ENCODE measurements at places on chromosomes 16 and 17.
A peak's percentile ranks its signal among the peaks of the same experiment; 100 is the strongest.

- DNase-seq: no peak
These were observed 92.2 kb upstream of the CIBAR2 start for GRCh38 chr16:85204242-85205010.

DNA sequence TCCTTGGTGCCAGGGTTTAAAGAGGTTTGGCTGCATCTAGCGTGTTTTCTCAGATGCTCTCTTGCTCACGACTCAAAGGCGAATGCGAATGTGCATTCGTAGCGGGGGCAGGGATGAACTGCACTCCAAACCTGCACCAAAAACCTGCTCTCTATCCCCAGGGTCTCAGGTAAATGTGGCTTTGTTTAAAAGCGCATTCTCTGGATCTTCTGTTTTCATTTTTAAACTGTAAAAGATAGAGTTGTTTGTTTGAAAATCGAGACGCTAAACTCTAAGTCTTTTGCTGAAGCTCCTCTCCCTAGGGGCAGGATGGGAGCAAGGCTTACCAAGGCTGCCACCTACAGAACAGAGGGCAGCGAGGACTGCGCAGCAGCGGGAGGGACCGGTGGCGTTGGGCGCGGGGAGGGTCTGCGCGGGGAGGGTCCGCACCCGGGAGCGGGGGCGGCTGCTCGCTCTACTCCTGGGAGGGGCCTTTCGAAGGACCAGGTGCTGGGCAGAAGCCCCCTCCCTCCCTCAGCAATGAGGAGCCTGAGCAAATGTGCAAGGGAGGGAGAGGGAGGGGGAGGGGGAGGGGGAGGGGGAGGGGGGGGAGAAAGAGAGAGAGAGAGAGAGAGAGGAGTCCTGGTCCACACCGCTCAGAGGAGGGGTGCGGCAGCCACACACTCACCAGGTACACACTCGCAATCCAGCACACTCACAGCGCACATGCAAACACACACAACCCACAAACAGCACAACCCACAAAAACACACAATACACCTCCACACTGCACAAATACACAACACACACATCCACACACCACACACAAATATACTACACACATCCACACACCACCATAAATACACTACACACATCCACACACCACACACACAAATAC lies 142.8 kb downstream of the GRIN2A start:
- peak; percentile 88 for DNase-seq

DNA sequence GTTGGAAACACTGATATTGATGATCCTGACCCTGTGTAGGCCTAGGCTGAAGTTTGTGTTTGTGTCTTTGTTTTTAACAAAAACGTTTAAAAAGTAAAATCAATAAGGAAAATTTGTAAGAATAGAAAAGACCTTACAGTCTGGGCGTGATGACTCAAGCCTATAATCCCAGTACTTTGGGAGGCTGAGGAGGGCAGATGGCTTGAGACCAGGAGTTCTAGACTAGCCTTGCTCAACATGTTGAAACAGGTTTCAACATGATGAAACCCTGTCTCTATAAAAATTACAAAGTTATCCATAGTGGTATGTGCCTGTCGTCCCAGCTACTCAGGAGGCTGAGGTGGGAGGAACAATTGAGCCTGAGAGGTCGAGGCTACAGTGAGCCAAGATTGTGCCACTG lies 18.3 kb upstream of the TOM1L1 start:
- no peak for DNase-seq

DNA sequence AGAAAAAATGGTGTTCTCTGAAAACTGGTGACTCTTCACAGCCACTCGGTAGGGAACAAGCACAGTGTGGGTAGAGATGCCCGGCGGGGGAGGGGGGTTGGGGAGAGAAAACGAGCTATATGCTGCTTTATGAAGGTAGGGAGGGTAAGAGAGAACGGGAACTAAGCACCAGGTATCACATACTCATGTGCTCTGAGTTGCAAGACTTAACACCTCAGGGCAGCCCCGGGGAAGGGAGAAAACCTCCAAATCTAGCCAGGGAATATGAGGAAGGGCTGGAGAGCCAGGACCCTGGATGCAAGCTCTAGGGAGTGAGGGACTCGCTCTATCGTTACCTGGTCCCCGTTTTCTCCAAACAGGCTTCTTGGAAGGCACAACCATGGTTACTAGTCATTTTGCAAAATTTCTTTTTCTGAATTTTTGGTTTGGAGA lies 35.3 kb downstream of the HIC1 start:
- no peak for DNase-seq

DNA sequence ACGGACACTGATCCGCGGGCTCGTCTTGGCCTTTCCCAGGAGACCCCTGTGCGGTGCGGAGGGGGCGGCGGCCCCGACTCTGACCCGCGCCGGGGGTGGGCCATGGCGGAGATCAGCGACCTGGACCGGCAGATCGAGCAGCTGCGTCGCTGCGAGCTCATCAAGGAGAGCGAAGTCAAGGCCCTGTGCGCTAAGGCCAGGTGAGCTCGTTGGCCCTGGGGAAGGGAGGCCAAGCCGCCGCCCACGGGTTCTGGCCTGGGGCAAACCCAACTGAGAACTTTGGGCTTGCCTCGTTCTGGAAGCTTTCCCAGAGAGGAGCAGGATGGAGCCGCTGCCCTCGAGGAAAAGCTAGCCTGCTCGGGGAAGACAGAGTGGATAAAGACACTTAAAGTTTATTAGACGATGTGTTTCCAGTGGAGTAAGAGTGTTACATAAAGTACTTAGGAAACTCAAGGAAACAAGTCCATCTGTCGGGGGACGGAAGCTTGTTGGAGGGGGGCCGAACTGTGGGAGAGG lies 540 bp downstream of the PPP4C start:
- DNase-seq: no peak

DNA sequence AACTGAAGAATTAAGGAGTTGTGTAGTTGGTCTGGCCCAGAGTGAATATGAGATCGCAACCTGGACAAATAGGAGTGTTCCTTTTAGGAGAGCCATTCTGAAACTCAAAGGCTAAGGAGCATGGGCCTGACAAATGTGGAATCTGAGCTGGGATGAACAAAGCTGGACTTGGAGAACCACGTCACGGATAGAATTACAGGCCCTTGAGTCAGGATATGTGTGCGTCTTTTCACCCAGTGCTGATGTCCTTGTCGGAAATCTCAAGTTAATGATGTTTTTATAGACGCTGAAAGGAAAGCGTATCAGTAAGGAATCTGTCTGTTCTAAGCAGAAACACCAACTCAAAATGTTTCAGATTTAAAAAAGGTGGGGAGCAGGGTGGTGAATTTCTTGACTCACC lies 173.8 kb upstream of the ZKSCAN2 start:
- no peak for DNase-seq

GRCh38 chr17:3573246-3574100 lies 15.9 kb upstream of the TRPV3 start:
- no peak for DNase-seq

- no peak for DNase-seq
These were observed 81.2 kb upstream of the ATP2A3 start for GRCh38 chr17:4045487-4045886.

DNA sequence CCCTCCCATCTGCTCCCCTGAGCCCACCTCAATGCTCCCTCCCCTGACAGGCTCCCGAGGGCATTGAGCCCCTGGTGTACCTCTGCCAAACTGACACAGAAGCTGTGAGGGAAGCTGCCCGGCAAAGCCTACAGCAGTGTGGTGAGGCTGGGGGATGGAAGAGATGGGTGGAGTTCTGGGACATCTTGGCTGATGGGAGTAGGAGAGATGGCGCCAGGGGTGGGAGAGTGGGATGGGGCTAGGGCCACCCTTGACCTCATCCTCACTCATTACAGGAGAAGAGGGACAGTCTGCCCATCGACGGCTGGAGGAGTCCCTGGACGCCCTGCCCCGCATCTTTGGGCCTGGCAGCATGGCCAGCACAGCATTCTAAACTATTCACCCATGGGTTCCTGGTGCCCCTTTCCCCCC lies 16.2 kb upstream of the CTCF start:
- DNase-seq: no peak

- DNase-seq: peak; percentile 60
These were observed 91.6 kb upstream of the DNAH9 start for GRCh38 chr17:11506635-11507034.

DNA sequence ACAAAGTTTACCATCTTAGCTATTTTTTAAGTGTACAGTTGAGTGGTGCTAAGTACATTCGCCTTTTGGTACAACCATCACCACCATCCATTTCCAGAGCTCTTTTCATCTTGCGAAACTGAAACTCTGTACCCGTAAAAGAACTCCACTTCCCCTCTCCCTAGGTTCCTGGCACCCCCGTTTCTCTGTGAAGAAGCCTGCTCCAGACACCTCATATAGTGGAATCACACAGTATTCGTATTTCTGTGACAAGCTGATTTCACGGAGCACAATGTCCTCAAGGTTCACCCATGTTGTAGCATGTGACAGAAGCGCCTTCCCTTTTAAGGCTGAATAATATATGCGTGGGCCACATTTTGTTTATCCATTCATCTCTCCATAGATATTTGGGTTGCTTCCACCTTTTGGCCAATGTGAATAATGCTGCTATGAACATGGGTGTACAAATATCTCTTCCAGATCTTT lies 54.2 kb upstream of the MAP3K14 start:
- DNase-seq: no peak

DNA sequence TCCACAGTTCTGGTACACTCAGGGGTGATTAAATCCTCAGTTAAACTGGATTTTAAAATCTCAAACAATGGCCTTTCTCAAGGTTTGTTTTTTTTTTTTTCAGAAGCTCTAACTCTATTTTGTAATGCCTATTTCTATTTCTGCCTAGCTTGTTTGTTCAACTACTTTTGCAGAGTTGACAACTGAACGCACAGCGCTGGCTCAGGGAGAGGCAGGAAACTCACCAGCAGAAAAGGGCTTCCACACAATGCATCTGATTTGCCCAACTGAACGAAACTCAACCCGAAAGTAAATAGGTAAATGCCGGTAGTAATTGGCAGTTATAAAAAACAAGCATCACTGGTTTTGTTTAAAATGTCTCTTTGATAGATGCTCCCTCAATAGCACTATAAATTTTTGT lies 52.7 kb upstream of the CNEP1R1 start:
- no peak for DNase-seq

- DNase-seq: peak; percentile 88
These were observed 754 bp upstream of the SLFN11 start for GRCh38 chr17:35373984-35374765.

DNA sequence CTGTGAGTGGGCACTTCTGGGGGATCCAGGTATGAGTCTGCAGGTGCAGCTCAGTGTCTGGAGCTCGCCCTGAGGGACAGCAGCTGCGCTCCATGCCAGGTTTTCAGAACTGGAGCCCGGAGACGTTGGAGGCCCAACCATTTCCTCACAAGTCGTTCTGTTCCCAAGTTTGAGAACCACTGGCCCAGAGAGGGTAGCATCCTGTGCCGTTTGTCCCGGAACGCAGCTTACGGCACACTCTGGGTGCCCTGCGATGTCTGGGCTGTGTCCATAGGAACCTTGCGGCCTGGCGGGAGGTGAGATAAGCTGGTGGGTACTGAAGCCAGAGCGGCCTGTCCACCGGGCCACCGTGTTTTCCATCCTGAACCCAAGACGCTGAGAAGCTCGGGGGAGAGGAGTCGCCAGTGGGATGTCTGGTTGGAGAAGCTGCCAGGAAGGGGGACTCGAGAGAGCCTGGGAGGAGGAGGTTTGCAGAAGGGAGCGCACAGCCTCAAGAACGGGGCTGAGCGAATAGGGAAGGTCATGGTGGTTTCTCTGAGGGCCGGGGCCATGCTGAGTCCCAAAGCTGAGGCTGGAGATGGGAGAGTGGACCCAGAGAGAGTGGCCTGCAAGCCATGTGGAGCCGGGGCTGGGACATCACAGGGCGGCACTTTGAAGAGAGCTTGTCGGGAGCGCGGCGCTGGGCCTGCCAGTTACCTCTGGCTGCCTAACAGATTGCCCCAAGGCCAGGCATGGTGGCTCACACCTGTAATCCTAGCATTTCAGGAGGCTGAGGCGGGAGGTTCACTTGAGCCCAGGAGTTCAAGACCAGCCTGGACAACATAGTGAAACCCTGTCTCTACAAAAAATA lies 211.0 kb upstream of the GSE1 start:
- DNase-seq: peak; percentile 2

GRCh38 chr16:87207509-87207908 lies 109.7 kb downstream of the C16orf95 start:
- DNase-seq: peak; percentile 38

GRCh38 chr16:2092256-2092620 lies 43.5 kb downstream of the PKD1 start:
- DNase-seq: peak; percentile 6

GRCh38 chr16:86142801-86143236 lies 243.9 kb downstream of the IRF8 start:
- no peak for DNase-seq

GRCh38 chr17:46732754-46733398 lies 85.6 kb downstream of the WNT3 start:
- DNase-seq: peak; percentile 77

GRCh38 chr17:14923981-14924380 lies 341.1 kb downstream of the PMP22 start:
- DNase-seq: no peak

- peak; percentile 66 for DNase-seq
These were observed 22.0 kb downstream of the SALL1 start for GRCh38 chr16:51129105-51129504.

DNA sequence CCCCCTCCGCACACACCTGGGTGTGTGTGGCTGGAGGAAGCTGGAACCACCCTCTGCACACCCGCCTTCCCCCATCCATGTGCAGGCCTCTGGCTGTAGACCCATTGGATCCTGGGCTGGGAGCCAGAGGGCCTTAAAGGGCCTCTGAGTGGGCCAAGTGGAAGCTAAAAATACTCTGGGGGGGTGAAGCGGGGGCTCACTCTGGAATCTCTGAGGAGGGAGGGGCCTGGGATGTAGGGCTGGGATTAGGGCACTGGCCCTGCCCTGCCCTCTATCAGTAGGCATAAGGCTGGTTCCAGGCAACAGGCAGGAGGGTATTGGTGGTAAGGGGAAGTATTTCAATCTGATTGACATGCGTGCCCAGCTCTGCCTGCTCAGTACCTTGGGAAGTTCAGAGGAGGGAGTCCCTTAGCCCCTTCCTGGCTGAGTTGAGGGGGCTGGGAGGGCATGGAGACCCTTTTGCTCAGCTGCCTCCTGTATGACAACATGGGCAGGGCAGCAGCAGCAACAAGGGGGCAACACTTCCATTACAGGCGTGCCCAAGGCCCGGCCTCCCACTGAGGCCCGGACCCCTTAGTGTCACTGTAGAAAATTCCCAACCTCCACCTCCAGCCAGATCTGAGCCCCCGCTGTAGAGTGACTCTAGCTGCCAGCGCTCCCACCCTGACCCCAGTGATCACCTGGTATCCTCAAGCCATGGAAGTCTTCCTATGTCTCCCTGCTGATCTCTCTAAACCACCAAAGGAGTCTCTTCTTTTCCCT lies 5.2 kb downstream of the ITGA3 start:
- no peak for DNase-seq

GRCh38 chr17:76262732-76263344 lies 2.3 kb upstream of the UBALD2 start:
- no peak for DNase-seq

Data from retina (tissue), 1 donor.